Peyer's patch (tissue), 4 donors: ENCODE measurements at places on chromosomes 5 and 9.

DNA sequence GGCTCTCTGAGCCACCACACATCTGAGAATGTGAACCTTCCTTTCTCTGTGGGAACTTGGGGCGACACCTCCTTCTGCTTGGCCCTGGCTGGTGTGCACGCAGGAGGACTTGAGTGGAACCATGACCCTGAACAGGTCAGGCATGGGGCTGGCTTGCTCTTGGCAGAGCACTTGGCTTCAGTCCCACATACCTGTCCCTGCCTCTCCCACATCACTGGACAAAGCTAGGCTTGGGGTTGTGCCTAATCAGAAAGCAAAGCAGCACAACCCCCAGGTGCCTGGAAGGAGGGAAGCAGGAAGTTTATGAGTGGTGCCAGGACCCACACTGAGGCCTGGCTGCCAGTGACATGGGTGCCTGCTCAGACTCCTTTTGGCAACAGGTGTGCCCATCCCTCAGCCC, 13.2 kb downstream of the GADD45G start:
- H3K4me3 ChIP-seq, result no peak overlapping the region
- no peaks in the 10 kb centered on the region for H3K27me3 ChIP-seq
- no peak for DNase-seq
- H3K4me1 ChIP-seq, result no peaks in the 10 kb centered on the region
- H3K36me3 ChIP-seq, result no peaks in the 10 kb centered on the region
- H3K27ac ChIP-seq, result no peak overlapping the region

DNA sequence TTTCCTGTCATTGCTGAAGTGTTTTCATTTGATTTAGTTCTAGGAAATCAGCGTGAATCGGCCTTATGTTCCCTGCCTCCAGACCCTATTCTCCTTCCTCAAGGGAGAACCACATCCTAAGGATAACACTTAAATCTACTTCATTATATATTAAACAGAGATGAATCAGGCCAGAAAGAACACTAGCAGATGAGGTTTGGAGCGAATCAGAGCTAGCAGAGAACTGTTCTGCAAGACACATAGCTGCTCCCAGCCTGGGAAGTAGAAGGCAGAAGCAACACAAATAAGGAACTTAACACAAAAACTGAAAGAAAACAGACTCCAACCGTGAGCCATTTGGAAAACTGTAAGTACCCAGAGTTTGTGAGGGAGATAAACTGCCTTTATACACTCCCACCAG, 718.2 kb downstream of the SEMA5A start:
- no peaks in the 10 kb centered on the region for H3K36me3 ChIP-seq
- H3K4me3 ChIP-seq, result no peak overlapping the region
- DNase-seq, result no peak
- H3K27me3 ChIP-seq, result no peaks in the 10 kb centered on the region

DNA sequence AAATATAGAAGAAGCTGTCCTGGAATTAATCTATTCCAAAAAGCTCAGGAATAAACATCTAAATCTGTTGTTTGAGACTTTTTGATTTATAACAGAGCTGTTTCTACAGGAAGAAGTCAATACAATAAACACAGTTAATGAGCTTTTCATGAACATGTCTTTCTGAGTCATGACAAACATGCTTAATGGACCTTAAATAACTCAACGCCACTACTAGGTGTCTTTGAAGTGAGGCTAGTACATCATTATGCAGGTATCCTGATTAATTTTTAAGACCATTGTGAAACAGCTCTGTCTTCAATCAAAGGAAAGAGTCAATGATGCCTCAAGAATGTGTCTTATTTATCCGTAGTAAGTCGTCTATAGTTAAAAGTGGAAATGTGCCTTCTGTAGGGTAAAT, 131.6 kb downstream of the GABRB2 start:
- no peaks in the 10 kb centered on the region for H3K4me1 ChIP-seq
- no peak overlapping the region for H3K27ac ChIP-seq
- no peak for DNase-seq
- H3K36me3 ChIP-seq, result no peaks in the 10 kb centered on the region

GRCh38 chr5:37869216-37869615, 29.4 kb upstream of the GDNF start:
- H3K4me3 ChIP-seq, result no peak overlapping the region
- H3K4me1 ChIP-seq, result no peaks in the 10 kb centered on the region
- no peaks in the 10 kb centered on the region for H3K27me3 ChIP-seq
- DNase-seq, result no peak

- no peaks in the 10 kb centered on the region for H3K36me3 ChIP-seq
- H3K4me1 ChIP-seq, result no peaks in the 10 kb centered on the region
- no peak overlapping the region for H3K4me3 ChIP-seq
- no peak overlapping the region for H3K27ac ChIP-seq
Observed at GRCh38 chr5:88952344-88952743, 69.4 kb upstream of the MEF2C start.

GRCh38 chr9:137825324-137825989, 52.1 kb upstream of the CACNA1B start:
- no peaks in the 10 kb centered on the region for H3K27me3 ChIP-seq
- H3K4me1 ChIP-seq, result no peaks in the 10 kb centered on the region
- no peak overlapping the region for H3K4me3 ChIP-seq

GRCh38 chr9:137011156-137011555, 14.8 kb upstream of the CLIC3 start:
- H3K27ac ChIP-seq, result no peak overlapping the region
- no peak overlapping the region for H3K4me3 ChIP-seq
- H3K36me3 ChIP-seq, result no peaks in the 10 kb centered on the region
- H3K27me3 ChIP-seq, result no peaks in the 10 kb centered on the region
- DNase-seq, result no peak

GRCh38 chr9:16023446-16023845, 470.6 kb downstream of the CCDC171 start:
- no peak overlapping the region for H3K4me3 ChIP-seq
- H3K27me3 ChIP-seq, result no peaks in the 10 kb centered on the region
- no peak for DNase-seq
- H3K36me3 ChIP-seq, result no peaks in the 10 kb centered on the region
- H3K27ac ChIP-seq, result no peak overlapping the region
- no peaks in the 10 kb centered on the region for H3K4me1 ChIP-seq

GRCh38 chr9:109852556-109852955, 72.6 kb downstream of the PALM2AKAP2 start:
- no peak for DNase-seq
- H3K27ac ChIP-seq, result no peak overlapping the region
- H3K4me3 ChIP-seq, result no peak overlapping the region
- H3K4me1 ChIP-seq, result no peaks in the 10 kb centered on the region
- no peaks in the 10 kb centered on the region for H3K36me3 ChIP-seq

GRCh38 chr5:151030379-151030778, 10.0 kb downstream of the GPX3 start:
- peaks cover 93% of the 10 kb centered on the region for H3K36me3 ChIP-seq
- H3K4me1 ChIP-seq, result no peaks in the 10 kb centered on the region
- H3K4me3 ChIP-seq, result no peak overlapping the region
- peak overlapping the region; percentile 51 for H3K27ac ChIP-seq

- no peak for DNase-seq
- no peaks in the 10 kb centered on the region for H3K36me3 ChIP-seq
- no peaks in the 10 kb centered on the region for H3K27me3 ChIP-seq
- no peak overlapping the region for H3K27ac ChIP-seq
- no peak overlapping the region for H3K4me3 ChIP-seq
Observed at GRCh38 chr9:3647652-3648051, 121.9 kb upstream of the RFX3 start.

- no peaks in the 10 kb centered on the region for H3K36me3 ChIP-seq
- no peak overlapping the region for H3K4me3 ChIP-seq
- H3K27me3 ChIP-seq, result no peaks in the 10 kb centered on the region
- DNase-seq, result no peak
- H3K4me1 ChIP-seq, result no peaks in the 10 kb centered on the region
- peak overlapping the region; percentile 27 for H3K27ac ChIP-seq
Observed at GRCh38 chr5:179270581-179271427, 74.5 kb downstream of the ADAMTS2 start.

- no peak overlapping the region for H3K27ac ChIP-seq
- H3K4me1 ChIP-seq, result no peaks in the 10 kb centered on the region
Observed at GRCh38 chr5:43161244-43161643, 30.8 kb upstream of the NIM1K start.

- H3K4me3 ChIP-seq, result no peak overlapping the region
- no peaks in the 10 kb centered on the region for H3K36me3 ChIP-seq
- H3K27me3 ChIP-seq, result no peaks in the 10 kb centered on the region
- H3K4me1 ChIP-seq, result no peaks in the 10 kb centered on the region
- no peak overlapping the region for H3K27ac ChIP-seq
- DNase-seq, result no peak
Observed at GRCh38 chr5:167633931-167634341, 657.5 kb upstream of the WWC1 start.

DNA sequence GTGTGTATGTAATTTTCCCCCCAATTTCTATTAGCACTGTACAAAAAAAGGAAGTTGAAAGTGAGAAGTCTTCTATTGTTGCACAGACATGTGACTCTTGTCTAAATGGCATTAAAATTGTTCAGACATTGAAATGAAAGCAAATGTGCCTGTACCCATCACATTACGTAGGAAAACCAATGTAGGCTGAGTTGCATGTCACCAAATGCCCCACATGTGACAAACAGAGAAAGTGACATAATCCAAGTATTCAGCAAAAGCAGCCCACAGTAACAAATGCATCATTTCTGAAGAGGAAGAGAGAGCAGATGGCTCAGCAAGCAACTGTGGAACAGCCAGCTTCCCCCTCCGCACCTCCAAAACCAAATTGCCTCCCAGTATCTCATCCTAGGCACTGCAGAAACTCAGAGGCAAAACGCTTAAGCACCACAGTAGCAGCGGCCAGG, 161.5 kb upstream of the NR4A3 start:
- peak; percentile 24 for DNase-seq
- no peaks in the 10 kb centered on the region for H3K36me3 ChIP-seq
- no peaks in the 10 kb centered on the region for H3K4me1 ChIP-seq

- DNase-seq, result no peak
- no peak overlapping the region for H3K27ac ChIP-seq
- no peaks in the 10 kb centered on the region for H3K27me3 ChIP-seq
- no peak overlapping the region for H3K4me3 ChIP-seq
Observed at GRCh38 chr5:168135897-168136296, 155.5 kb upstream of the WWC1 start.

DNA sequence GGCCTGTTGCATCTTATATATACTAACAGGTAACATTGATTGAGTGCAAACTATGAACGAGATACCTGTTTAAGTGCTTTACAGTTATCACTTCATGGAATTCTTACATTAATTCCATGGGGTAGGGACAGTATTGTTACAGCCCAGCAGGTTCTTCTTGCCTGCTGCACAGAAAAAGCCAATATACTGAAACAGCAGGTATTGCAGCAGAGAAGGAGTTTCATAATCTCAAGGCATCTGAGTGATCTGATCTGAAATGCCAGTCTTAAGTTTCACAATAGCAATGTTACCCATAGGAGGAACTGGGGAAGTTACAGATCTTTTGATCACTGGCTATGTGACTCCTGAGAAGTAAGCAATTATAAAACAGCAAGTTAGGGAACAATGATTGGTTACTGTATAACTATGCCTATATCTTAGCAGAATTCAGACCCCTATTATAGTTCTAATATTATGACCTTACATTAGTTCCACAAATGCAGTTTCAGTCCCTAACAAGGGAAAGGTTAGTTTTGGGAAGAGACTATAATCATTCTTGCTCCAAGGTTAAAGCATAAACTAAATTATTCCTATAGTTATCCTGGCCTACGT, 126.5 kb upstream of the BNC2 start:
- no peak overlapping the region for H3K27ac ChIP-seq
- H3K36me3 ChIP-seq, result no peaks in the 10 kb centered on the region
- no peaks in the 10 kb centered on the region for H3K4me1 ChIP-seq
- no peak overlapping the region for H3K4me3 ChIP-seq
- H3K27me3 ChIP-seq, result no peaks in the 10 kb centered on the region

DNA sequence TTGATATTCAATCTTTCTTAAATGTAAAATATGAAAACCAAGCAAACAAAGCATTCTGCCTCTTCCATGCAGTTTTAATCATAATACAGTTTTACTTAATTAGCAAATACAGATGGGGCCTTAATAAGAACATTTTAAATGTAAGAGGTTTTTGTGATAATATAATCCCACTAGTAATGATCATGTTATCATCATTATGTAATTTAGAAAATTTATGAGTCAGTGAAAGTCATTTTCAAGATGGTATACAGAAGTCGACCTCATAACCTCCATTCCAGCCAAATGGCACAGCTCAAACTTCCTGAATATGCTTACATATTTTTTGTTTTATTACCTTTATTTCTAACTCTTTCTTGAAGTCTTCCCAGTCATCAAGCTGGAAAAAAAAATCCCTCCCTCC, 102.2 kb upstream of the GNA14 start:
- H3K27me3 ChIP-seq, result no peaks in the 10 kb centered on the region
- no peaks in the 10 kb centered on the region for H3K36me3 ChIP-seq
- H3K4me1 ChIP-seq, result no peaks in the 10 kb centered on the region
- H3K27ac ChIP-seq, result no peak overlapping the region
- H3K4me3 ChIP-seq, result no peak overlapping the region

- DNase-seq, result no peak
- H3K27me3 ChIP-seq, result no peaks in the 10 kb centered on the region
- H3K27ac ChIP-seq, result no peak overlapping the region
- H3K4me3 ChIP-seq, result no peak overlapping the region
- H3K36me3 ChIP-seq, result no peaks in the 10 kb centered on the region
Observed at GRCh38 chr5:14114615-14115251, 28.4 kb upstream of the TRIO start.

DNA sequence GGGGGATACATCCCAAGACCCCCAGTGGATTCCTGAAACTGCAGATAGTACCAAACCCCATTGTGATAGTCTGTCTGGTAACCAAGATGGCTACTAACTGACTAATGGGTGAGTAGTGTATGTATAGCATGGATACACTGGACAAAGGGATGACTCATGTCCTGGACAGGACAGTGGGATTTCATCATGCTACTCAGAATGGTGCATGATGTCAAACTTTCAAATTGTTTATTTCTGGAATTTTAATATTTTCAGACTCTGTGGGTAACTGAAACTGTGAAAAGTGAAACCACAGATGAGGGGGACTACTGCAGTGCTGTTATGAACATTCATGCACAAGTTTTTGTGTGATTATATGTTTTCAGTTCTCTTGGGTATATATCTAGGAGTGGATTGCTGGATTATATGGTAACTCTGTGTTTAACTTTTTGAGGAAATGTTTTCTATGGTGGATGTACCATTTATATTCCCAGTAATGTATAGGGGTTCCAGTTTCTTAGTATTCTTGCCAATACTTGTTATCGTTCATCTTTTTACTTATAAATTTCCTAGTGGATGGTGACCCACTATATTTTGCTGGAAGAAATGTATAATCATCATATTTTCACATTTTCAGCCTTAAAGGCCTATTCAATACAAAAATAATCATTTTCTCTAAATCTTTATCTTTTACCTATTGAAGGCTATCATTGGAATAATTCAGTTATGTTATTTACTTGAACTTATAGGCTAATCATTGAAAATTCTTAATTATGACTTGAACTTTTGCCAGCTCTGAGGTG, 140.9 kb downstream of the NR3C1 start:
- H3K27me3 ChIP-seq, result no peaks in the 10 kb centered on the region
- H3K4me1 ChIP-seq, result no peaks in the 10 kb centered on the region
- H3K36me3 ChIP-seq, result no peaks in the 10 kb centered on the region
- no peak for DNase-seq
- H3K27ac ChIP-seq, result no peak overlapping the region
